Kidney tubule cell (primary cell): ENCODE measurements at places on chromosomes 12 and 14.
A peak's percentile ranks its signal among the peaks of the same experiment; 100 is the strongest.

GRCh38 chr14:101320396-101320795, 240.9 kb upstream of the DIO3 start:
- no peak for DNase-seq

GRCh38 chr12:28780096-28780495, 369.0 kb upstream of the FAR2 start:
- peak; percentile 88 for DNase-seq

DNA sequence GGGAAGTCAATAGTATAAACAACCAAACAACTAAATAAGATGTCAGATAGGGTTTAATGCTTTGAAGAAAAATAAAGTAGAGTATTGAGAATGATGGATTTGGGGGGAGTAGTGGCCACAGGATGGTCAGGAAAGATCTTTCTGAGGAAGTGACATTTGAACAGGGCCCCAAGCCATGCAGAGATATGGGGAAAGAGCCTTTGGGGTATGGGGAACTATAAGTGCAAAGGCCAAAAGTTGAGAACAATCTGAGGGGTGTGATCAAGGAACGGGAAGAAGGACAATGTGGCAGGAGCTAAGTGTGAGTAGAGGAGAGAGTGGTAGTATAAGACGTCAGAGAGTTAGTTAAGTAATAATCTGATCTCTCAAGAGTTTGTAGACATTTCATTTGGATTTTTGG, 1.3 kb downstream of the MRPS35 start:
- DNase-seq: no peak

DNA sequence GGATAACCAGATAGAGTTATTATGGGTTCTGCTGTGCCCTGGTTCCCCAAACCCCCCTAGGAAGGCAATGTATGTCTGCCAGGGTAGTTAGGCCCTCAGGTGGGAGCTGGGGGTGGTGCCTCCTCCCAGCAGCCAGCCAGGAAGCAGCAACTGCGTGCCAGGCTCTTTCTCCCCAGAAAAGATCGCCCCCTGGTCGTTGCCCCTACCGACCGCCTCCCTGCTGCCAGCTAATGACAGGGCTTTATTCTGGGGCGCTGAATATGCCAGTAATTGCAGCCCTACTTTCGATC, 36.3 kb downstream of the IQSEC3 start:
- no peak for DNase-seq

DNA sequence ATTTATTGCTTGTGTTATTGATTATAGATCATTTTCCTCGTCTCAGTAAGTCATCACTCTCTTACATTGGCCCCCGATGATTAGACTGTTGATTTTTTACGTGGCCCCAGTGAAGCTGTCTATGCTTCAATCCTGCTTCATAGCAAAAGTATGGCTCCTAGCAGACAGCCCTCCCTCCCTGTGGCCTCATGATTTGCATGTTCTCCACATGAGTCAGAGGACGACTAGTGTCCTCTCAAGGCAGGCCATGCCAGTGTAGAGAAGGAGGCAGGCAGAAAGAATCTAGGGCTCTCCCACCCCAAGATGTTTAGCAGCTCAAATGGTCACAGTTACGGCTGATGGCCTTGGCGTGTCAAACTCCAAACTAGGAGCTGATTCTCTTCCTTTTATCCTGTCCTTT, 59.6 kb downstream of the FIGNL2 start:
- peak; percentile 81 for DNase-seq

DNA sequence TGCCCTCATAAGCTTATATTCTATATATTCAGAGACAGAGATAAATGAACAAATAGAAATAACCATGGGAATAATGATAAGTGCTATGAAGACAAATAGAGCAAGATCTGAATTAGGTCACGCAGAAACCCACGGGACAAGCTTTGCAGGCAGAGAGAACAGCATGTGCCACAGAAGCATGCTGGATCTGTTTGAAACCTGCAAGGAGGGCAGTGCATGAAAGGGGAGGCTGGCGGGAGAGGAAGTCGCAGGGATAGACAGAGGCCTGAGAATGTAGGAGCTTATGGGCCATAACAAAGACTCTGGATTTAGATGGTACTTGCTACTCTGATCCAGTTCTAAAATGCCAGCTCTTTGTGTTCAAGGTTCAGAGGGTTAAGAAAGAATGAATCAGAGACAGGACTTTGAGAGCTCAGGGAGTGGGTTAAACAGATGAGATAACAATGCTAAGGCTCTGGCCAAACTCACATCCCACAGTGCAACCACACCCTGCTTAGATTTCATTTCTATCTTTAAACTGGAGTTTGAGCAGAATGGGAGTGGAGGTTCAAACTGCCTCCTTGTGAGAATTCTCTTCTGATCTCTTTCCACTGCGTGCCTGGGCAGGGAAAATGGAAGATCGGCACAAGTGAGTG, 49.2 kb upstream of the PPP1R12A start:
- peak; percentile 9 for DNase-seq

GRCh38 chr12:106729611-106730010, 44.9 kb upstream of the RIC8B start:
- no peak for DNase-seq

- DNase-seq: peak; percentile 82
Measured at GRCh38 chr14:38209572-38210557, 2.2 kb downstream of the SSTR1 start.

DNA sequence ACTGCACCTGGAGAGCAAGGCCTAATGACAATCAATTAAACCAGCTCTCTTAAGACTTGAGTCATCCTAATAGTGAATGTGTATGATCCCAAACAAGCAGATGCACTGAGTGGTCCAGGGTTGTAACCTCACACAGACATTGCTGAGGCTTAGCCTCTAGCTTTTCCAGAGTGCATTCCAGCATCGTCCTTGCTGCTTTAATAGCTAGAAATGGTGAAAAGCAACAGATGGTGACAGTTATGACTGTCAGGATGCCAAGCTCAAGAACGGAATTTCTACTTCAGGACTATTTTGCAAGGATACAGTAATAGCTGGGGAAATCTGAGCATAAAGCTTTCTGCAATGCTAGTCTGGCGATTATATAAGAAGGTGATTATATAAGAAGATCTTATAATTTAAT, 34.6 kb downstream of the PTPRR start:
- DNase-seq: no peak

- peak; percentile 14 for DNase-seq
Measured at GRCh38 chr14:102917469-102918211, 4.8 kb upstream of the AMN start.

DNA sequence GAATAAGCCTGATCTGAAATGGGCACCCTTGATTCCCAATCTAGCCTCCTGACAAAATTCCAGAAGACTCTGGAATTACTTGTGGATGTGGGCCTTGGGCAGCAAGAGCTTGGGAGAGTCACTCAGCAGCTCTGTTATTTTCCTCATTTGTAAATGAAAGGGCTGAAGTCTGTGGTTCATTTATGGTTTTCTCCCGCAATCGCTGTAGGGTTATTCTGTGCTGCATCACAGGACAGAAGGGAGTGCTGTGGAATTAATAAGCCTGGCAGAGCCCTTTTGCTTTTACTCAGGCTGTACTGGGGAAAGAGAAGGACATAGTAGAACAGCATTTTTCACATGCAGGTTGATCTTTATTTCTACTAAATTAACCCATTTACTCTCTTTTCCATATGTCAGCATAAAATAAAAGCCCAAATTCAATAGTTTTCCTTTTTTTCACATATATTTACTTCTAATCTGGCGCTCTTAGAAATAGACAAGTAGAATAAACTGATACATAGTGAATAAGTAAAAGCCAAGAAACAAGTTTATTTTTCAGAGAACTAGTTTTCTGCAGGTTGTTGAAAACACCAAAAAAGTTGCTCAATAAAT, 49.2 kb downstream of the DUSP16 start:
- DNase-seq: no peak

DNA sequence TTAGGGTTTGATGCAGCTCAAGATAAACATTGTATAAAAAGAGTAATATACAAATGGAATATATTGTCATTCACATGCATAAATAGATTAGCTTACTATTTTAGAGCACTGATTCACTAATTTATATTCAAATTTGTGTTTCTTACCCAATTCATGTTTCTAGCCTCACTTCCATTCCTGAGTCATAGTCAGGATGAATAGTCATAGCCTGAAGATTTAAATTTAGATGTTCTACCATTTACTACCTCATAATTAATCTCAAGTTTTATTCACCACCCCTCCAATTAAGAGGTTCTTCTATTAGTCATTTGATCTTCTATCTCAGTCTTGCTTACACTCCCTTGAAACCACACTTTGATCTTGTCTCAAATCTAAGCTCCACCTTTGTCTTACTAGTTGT, 38.7 kb downstream of the ANO4 start:
- no peak for DNase-seq

- DNase-seq: no peak
Measured at GRCh38 chr14:53310412-53310811, 157.3 kb upstream of the DDHD1 start.

DNA sequence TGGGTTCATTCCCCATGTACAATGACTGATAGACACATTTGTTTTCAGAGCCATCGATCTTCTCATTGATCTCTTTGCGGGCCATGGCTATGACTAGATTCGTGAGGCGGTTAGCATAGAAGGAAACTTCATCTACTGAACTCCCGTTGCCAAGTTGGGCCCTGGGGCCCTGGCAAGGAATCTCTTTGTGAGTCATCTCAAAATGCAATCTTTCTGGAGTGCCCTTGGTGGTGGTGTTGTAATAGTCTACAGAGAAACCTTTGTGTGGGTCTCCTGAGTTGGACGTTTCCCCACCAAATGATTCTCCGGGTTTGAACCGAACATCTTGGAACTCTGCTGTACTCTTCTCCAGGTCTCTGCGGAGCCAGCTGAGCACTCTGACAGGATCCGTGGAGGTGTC, 20.4 kb downstream of the AKAP3 start:
- DNase-seq: no peak

DNA sequence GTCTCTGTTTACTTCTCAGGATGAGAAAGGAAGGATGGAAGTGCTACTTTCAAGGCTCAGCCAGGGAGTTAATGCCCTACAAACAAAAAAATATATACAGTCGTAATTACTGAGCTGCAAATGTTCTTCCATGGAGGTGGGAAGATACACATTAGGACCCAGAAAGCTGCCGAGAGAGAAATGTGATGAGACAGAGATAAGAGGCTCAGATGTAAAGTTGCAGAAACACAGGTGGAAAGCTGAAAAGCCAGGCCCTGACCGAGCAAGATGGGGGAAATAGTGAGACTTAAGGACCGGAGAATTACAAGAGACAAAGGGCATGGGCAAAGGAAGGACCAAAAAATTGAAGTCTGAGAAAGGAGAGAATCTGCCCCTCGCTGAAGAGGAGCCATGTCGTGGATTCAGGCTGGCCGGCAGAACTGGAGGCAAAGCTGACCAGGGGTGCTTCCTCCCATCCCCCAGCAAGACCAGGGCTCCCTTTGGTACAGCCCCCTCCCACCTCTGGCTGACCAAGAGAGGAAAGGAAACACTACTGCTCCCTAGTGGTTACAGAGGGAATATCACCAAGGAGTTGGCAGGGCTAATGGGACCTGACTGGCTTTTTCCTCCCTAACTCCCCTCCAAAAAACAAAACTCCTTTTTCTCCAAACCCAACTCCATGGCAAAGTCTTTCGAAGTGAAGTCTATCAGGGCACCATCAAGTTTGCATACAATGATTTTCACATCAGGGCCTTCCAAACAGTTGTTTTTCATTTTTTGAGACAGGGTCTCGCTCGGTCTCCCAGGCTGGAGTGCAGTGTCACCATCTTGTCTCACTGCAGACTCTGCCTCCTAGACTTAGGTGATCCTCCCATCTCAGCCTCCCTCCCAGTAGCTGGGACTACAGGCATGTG, 12.1 kb downstream of the ZFHX2 start:
- DNase-seq: peak; percentile 39

DNA sequence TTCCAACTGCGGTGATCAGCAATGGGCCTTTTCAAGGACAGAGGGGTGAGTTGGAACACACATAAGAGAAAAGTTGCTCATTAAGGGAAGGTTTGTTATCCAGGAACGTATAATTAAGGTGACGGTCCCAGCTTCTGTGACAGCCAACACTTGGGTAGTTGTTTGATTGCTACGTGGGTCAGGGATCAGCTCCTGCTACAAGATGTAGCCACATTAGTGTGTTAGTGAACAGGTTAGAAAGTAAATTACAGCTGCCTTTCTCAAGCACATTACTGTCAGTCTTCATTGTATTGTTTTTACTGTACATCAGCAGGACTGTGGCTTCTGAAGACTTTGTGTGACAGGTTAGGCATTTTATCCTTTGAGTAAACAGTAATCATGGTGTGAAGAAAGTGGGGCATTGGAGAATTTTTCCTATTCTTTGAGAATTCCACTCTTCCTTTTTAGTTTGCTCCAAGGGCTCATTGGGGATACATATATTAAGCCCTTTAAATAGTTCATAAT, 230.5 kb downstream of the EGLN3 start:
- no peak for DNase-seq

- no peak for DNase-seq
Measured at GRCh38 chr12:2649201-2650030, 145.4 kb upstream of the FKBP4 start.

GRCh38 chr14:93954516-93954830, 21.9 kb downstream of the ASB2 start:
- DNase-seq: no peak

- no peak for DNase-seq
Measured at GRCh38 chr14:96287856-96288255, 31.8 kb downstream of the BDKRB1 start.

GRCh38 chr14:33062476-33062875, 123.8 kb downstream of the NPAS3 start:
- no peak for DNase-seq

GRCh38 chr12:19496219-19496878, 57.1 kb downstream of the AEBP2 start:
- no peak for DNase-seq

- DNase-seq: no peak
Measured at GRCh38 chr14:88078525-88078924, 73.6 kb downstream of the GPR65 start.

- no peak for DNase-seq
Measured at GRCh38 chr14:101104485-101104884, 201.0 kb upstream of the RTL1 start.

GRCh38 chr12:52975820-52976573, 27.1 kb downstream of the KRT18 start:
- peak; percentile 71 for DNase-seq

GRCh38 chr14:90397425-90398314, 841 bp downstream of the CALM1 start:
- DNase-seq: peak; percentile 58

- DNase-seq: peak; percentile 37
Measured at GRCh38 chr12:2384029-2384386, 331.2 kb downstream of the CACNA1C start.
